Esophagus squamous epithelium (tissue), 5 donors: ENCODE measurements at places on chromosomes 7 and 10.

DNA sequence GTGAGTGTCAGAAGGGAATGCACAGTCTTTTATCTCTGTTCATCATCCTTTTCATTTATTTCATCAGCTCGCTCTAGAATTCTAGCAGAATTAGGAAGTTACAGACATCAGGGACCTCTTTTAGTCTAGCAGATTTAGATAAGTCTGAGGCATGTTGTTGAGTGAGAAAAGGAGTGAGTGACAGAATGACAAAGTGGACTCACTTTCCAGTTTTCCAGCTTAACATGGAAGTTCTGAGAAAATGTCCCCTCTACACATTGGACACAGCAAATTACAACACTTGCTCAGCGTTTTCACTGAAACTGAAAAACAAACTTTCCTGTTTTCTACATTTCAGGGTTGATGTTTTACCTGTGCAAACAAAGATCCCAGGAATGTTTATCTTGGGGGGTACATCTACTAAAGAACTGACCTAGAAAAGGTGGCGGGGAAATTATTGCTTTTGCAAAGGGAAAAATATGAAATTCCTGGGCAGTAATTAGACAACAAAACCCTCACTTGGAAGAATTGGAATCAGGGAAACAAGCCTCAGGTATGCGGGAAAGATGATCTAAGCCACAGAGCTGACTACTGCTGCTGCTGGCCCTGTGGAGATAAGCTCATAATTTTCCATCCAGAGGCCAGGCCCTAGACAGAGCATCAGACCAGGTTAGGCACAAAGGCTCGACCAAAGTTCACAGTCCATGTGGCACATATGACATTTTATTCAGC, 14.6 kb upstream of the CYP3A5 start:
- DNase-seq: no peak

DNA sequence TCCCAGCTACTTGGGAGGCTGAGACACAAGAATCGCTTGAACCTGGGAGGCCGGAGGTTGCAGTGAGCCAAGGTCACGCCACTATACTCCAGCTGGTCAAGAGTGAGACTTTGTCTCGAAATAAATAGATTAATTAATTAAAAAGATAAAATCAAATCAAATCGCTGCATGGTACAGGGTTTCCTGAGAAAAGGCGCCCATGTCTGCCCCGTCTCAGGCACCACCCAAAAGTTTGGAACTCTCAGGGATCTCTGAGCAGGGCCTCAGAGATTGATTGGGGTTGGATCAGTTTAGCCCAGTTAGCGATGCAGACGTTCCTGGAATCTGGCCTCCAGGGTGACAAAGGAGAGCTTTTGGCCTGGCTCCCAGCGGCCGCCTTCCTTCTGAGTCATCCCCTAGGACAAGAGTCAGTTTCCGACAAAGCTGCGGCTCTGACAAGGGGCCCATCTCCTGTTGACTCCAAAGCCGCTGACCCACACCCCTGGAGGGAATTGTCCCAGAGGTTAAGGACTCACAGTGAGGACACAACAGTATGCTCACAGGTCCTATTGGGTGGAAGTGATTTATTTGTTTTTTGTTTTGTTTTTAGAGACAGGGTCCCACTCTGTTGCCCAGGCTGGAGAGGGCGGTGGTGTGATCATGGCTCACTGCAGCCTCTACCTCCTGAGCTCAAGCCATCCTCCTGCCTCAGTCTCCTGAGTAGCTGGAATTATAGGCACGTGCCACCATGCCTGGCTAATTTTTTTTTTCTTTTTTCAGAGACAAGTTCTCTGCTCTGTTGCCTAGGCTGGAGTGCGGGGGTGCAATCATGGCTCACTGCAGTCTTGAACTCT, 6.8 kb downstream of the ORAI2 start:
- no peak for DNase-seq

GRCh38 chr10:44990302-44990655, 10.4 kb upstream of the ZNF22 start:
- DNase-seq: no peak

GRCh38 chr7:11505471-11505985, 326.5 kb downstream of the THSD7A start:
- no peak for DNase-seq

GRCh38 chr10:21757185-21757901, 223.3 kb downstream of the MLLT10 start:
- DNase-seq: no peak

- no peak for DNase-seq
Observed at GRCh38 chr7:85765698-85766298, 578.9 kb upstream of the SEMA3D start.

DNA sequence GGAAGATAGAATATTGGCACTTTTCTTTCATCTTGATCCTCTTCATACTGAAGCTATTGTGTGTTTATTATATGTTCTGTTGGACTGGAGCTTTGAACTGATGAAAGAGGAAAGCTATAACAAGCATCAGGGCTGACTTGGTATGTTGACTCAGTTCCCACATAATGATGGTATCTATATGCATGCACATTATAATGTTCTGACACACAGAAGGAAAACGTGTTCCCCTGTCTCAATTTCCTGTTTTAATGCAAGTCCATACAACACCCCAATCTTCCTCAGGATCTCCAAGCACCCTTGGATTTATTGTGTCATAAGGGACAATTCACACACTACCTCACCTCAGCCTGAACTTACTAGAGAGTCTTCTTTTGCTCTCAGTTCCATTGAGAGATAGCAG, 8.3 kb upstream of the WASL start:
- DNase-seq: no peak

DNA sequence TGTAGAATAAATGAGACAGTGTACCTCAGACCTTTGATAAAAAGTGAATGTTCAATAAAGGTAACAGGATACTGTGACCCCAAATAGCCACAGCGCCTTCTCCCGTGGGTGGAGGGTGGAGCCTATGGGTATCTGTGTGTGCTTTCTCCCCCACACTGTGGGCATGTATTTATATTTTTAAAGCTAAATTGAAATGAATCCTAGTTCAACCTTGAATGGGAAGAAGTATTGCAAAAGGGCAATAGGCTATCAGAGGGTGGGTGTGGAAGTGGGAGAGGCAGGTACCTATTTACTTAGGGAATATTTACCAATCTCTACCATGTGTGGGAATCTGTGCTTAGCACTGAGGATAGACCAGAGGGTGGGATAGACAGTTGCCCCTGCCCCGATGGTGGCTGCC, 68.9 kb downstream of the PFKFB3 start:
- no peak for DNase-seq

DNA sequence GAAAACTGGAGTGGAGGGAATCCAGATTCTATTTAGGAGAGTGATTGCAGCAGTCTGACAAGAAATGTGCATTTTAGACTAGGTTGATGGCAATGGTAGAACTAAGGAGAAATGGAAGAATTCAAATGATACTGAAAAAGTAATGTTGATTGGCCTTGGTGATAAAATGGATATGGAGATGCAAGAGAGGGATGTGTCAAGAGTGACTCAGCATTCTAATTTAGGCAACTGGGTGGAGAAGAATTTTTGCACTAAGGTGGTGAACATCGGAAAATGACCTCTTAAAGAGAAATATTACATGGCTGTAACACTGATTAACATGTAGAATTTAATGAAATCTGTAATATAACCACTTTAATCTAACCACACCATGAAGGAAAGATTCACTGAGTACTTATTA, 806.5 kb downstream of the PHTF2 start:
- no peak for DNase-seq

DNA sequence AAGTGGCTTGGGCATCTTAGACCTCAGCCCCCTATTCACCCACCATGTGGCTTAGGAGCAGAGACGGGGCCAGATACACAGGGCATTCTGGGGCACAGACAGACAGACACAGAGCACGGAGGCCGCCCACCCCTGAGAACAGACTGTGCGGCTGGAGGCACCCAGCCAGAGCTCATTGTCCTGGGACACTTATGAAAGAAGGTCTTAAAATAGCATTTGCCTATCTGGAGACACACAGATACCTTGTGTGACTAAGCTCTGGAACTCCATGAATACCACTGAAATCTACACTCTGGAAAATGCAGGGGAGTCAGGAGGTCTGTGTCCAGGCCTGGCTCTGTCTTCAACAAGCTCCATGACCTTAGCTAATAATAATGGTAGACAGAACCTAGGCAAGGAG, 41.4 kb upstream of the ADO start:
- DNase-seq: no peak

GRCh38 chr7:132458729-132459128, 117.5 kb downstream of the PLXNA4 start:
- DNase-seq: no peak

- no peak for DNase-seq
Observed at GRCh38 chr7:26105931-26106330, 46.1 kb upstream of the NFE2L3 start.

GRCh38 chr7:496528-497295, 22.9 kb downstream of the PDGFA start:
- no peak for DNase-seq

GRCh38 chr7:93739424-93739823, 151.1 kb downstream of the TFPI2 start:
- DNase-seq: no peak

DNA sequence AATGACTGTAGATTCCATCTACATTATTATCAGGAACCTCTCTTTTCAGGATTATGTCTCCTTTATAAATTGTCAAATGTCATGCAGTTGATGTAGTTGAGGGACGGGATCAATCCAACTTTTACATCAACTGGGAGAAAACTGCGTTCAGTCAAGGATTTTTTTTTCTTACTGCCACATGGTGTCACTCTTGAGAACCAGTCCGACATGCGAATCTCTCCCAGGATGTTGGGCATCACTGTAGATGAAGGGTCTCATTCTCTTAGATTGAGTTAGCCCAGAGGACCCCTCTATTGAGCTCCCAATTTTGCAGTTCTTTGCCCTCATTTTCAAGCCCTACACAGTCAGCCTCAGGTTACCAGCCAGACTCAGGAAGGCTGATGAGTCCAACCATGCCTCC, 120.3 kb upstream of the PTPRZ1 start:
- no peak for DNase-seq

GRCh38 chr10:62687230-62687748, 117.2 kb upstream of the ADO start:
- no peak for DNase-seq

GRCh38 chr10:100114976-100115770, 33.5 kb upstream of the CPN1 start:
- DNase-seq: no peak

DNA sequence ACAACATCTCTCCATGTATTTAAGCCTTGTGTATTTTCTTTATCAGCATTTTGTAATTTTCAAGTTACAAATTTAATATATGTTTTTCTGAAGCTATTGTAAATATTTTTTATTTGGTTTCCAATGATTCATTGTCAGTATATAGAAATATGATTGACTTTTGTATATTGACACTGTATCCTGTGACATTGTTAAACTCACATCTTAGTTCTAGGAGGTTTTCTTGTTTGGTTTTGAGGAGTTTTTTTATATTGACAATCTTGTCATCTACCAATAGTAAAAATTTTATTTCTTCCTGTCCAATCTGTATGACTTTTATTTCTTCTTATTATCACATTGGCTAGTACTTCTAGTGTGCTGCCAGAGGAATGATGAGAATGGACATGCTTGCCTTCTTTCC, 393.7 kb downstream of the GPAM start:
- DNase-seq: no peak

GRCh38 chr10:114477285-114477684, 73.0 kb upstream of the AFAP1L2 start:
- no peak for DNase-seq

GRCh38 chr10:83545901-83546391, 593.4 kb upstream of the GHITM start:
- DNase-seq: no peak

GRCh38 chr10:118596426-118597124, 1.1 kb upstream of the PRLHR start:
- no peak for DNase-seq

DNA sequence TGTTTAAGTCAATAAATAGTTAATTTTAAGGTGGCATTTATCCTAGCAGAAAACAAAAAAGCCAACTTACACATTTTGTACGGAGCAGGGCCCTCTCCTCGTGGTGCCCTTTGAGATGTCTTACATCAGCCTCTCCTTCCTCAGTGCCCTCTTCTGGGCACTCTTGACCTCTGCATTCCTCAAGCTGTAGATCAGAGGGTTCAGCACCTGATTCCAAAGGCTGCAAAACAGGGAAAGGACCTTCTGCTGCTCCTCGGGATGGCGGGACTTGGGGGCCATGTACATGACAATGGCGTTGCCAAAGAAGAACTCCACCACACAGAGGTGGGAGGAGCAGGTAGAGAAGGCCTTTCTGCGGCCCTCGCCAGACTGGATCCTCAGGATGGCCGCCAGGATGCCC, 4.6 kb upstream of the OR2A14 start:
- DNase-seq: no peak

DNA sequence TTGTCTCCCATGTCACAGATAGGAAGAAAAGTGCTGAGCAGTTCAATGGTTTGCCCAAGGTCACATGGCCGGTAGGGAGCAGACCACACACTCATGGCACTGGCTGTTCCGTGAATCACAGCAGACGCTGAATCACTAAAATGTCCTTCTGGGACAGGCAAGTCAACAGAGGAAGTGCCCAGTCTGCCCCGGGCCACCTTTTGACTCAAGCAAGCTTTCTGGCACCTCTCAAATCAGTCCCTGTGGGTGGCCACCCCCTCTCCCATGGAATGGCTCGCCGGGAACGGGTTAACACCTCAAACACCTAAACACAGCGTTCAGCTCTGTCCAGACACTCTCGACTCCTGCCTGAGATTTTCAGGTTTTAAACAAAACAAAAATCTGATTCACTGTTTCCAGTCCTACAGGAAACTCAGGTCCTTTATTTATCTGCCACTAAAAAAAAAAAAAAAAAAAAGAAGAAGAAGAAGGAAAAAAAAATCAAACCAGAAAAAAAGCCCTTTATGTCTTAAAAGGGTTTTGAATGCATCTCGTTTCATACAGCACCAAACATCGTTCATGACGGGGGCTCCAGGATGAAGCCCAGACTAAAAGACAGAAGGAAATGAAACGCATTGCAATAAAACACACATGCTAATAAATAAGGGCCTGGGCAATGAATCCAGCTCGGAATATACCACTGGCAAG, 15.5 kb downstream of the CARD11 start:
- no peak for DNase-seq

GRCh38 chr7:131633342-131633843, 77.0 kb upstream of the PODXL start:
- DNase-seq: no peak

DNA sequence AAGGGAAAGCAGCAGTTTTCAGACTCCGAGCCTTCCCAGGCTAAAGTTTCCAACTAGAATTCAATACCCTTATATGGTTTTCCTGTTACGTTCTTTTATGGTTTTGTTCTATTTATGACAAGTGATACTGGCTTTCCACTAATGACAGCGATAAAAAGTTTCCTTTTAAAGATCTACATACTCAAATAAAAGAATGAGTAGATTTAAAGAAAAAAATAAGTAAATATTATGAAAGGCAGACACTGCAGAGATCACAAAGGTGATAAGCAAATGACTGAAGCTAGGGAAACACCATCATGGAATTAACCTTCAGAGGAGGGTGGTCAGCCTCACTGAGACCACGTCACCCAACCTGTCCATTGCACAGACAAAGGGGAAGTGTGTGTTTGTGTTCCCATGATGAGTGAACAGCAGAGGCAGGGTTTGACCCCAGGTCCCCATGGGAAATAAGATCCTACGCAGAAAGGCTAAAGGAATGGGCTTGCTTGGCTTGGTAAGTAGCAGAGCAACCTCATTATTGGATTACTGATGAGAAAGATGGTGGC, 4.0 kb downstream of the VSIR start:
- DNase-seq: no peak

GRCh38 chr7:36275735-36276284, 113.9 kb upstream of the ANLN start:
- no peak for DNase-seq

- DNase-seq: no peak
Observed at GRCh38 chr7:22607180-22607579, 107.2 kb upstream of the STEAP1B start.

- no peak for DNase-seq
Observed at GRCh38 chr10:35546824-35547225, 58.3 kb upstream of the GJD4 start.
